CD4-positive, alpha-beta T cell treated with Interleukin-15 for 4 hours (primary cell): ENCODE measurements at places on chromosomes 12 and 14.

DNA sequence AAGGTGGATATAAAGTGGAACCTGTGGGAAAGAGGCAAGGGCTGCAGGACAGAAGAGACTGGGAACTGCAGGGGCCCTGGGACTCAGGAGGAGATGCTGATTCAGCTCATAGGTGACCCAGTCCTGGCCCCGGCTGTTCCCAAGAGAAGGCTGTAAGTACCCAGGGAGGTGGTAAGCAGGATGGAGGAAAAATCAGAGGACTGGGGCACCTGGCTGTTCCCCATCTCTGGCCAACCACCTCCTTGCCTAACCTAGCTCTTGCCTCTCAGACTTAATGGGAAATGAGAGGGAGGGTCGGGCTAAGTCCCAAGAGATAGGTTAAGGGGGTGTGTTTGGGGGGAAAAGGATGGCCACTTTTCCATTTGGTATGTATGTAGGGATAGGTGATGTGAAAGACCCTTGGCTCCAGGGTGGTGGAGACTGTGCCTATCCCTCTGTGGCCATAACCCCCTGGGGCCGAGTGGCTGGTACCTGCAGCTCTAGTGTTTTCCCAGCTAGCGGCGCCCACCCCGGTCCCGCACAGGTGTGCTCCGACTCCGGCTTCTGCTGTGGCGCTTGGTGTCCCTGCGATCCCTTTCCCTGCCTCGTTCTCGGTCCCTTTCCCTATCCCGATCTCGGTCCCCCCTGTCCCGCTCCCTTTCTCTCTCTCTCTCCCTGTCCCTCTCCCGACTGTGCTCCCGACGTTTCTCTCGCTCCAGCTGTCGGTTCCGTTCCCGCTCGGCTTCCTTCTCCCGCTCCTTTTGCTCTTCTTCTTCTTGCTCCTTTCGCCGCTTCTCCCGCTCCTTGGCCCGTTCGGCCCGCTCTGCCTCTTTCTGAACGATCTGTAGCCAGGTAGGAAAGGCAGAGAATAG is 1.6 kb upstream of the CDH24 start:
- no peak for DNase-seq

DNA sequence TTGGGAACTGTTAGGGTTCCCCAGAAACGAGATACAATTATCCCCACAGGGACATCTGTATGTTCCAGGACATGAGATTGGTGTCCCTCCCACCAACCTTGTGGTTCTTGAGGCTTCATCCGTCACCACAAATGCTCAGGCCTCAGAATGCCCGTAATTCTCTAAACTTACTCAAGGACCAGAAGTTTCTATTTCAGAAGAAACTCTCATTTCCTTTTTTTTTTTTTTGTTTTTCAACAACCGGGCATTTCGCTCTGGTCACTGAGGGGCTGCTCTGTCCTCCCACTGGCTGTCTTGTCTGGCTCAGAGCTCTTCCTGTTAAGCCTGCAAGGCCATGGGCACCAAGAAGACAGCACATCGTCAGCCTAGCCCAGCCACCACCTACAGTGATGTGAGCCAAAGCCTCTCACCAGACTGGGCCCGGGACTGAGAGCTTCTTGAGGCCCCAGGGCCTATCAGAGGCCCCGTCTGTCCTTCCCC is 36.2 kb downstream of the VDR start:
- no peak for DNase-seq

DNA sequence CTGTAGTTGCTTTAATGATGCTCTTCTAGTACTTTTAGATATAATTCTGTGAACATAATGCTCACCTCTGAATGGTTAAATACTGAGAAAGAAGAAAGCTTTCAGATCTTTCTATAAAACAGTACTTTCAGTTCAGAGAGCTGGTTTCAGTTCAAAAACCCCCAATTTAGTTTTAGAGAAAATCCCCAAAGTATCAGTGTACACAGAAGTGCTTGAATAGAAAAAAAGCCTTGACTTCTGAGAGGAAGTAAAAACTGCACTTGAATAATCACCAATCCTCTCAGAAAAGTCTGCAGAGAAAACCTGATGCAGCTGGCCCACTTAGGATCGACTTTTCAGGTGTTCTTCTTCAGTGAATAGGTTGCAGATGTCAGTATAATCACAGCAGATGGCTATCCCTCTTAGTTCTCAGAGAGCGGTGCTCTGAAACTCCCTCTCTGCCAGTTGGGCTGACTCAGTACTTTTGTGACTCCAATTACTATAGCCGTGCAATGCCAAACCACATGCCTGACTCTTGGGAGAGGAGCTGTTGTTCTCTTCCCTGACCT is 616.3 kb downstream of the LRFN5 start:
- DNase-seq = no peak

- DNase-seq = no peak
Measured at GRCh38 chr12:41743835-41744234, 400.8 kb downstream of the GXYLT1 start.

GRCh38 chr14:67514650-67515385 is 18.3 kb upstream of the PLEKHH1 start:
- DNase-seq = peak; percentile 29

DNA sequence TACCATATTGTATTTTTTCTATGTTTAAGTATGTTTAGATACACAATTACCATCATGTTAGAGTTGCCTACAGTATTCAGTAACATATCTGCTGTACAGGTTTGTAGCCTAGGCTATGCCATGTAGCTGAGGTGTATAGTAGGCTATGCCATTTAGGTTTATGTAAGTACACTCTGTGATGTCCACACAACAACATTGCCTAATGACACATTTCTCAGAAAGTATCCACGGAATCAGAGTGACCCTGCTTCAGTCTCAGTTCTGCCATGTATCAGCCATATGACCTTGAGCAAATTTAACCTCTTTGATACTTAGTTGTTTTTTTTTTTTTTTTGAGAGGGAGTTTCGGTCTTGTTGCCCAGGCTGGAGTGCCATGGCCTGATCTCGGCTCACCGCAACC is 12.7 kb downstream of the SUSD6 start:
- DNase-seq = no peak

GRCh38 chr14:104086210-104086660 is 735 bp downstream of the ASPG start:
- DNase-seq = no peak

GRCh38 chr14:102027951-102028350 is 58.9 kb downstream of the HSP90AA1 start:
- DNase-seq = no peak

- no peak for DNase-seq
Measured at GRCh38 chr12:15227004-15227679, 5.9 kb upstream of the RERG start.

DNA sequence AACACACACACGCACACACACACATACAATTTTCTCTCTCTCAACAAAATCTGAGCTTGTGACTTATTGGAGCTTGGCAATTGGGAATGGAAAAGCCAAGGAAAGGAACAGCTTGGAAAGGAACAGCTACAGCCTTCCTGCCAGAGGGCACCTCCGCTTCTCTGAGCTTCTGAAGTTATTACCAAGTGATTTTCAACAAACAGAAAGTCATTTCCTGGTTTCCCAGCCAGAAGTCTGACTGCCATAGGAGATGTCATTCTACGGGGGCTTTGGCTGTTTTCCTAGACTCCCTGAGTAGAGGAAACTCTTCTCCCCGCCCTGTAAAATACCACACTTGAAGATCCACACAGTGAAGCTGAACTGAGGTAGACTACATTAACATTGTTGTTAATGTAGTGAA is 198.3 kb downstream of the CFAP54 start:
- no peak for DNase-seq

GRCh38 chr14:22517117-22517720 is 71.8 kb downstream of the DAD1 start:
- no peak for DNase-seq

DNA sequence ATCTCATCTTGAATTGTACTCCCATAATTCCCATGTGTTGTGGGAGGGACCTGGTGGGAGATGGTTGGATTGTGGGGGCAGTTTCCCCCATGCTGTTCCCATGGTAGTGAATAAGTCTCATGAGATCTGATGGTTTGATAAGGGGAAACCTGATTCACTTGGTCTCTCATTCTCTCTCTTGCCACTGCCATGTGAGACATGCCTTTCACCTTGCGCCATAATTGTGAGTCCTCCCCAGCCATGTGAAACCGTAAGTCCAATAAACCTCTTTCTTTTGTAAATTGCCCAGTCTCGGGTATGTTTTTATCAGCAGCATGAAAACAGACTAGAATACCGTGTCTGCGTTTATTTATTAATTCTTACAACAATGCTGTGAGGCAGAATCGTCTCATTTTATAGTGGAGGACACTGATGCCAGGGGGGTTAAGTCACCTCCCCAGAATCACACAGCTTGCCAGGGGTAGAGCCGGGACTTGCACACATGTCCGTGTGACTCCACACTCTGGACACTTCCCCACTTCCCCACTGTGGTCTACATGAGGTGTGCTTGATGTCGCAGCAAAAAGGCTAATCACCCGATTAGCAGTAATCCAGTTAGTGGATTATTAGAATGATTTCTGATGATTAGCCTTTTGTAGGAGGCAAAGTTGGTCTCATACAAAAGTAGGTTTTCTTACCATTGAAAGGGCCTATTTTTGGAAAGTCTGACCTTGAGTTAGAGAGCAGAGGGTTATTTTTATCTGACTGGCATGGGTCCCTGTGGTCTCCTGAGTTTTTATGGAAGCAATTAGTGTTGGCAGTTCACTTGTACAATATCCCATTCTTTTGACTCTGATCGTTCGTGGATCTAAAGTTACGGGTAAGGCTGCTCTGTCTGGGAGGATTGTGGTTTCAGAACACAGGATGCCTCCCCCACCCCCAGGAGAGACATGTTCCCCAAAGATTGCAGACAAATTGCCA is 47.4 kb upstream of the BCL7A start:
- no peak for DNase-seq

DNA sequence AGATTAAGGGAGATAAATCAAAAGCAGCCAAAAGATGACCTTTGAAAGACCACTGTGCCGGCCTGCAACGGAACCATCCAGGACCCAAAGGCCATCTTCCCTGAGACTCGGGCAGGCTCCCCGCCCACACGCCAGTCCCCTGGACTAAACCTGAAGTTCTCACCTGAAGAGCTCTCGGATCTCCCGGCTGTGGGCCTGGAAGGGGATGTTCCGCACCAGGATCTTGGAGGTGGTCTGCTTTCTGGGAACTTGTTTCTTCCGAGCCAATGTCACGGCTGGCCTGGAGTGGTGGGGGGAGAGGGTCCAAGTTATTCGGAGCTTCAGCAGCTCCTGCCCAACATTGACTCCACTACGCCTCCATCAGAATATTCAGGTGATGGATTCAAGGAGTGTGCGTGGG is 51.3 kb downstream of the RBM19 start:
- DNase-seq = no peak

DNA sequence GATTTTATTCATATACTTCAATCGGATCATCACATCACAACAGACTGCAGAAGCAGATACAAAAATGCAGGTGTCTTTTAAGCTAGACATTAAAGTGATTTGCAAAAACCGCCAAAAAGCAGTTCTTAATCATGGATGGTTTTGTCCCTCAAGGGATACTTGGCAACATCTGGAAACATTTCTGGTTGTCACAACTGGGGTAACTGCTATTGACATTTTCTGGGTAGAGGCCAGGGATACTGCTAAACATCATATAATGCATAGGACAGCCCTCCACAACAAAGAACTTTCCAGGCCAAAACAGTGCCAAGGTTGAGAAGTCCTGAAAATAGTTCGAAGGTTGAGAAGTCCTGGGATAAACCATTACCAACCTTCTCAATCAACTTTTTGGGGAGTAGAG is 101.8 kb upstream of the BBS10 start:
- DNase-seq = no peak

- no peak for DNase-seq
Measured at GRCh38 chr12:113634982-113635381, 163.3 kb upstream of the LHX5 start.

GRCh38 chr14:57038689-57039088 is 228.4 kb upstream of the OTX2 start:
- DNase-seq = no peak

DNA sequence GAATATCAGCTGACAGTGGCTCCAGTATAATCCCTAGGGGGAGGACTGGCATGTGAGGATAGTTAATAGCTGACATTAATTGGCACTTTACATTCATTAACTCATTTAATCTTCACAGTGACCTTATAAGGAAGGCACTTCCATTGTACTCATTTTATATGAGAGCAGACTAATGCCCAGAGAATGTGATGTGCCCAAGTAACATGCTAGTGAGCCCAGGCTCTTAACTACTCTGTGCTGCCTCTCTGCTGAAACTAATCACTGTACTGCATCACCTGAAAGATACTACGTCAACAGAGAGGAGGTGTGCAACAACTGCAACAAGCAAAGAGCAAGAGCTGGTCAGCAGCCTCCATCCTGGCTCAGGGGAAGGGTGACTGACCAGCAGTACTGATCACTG is 40.1 kb downstream of the GALNT4 start:
- DNase-seq = no peak

DNA sequence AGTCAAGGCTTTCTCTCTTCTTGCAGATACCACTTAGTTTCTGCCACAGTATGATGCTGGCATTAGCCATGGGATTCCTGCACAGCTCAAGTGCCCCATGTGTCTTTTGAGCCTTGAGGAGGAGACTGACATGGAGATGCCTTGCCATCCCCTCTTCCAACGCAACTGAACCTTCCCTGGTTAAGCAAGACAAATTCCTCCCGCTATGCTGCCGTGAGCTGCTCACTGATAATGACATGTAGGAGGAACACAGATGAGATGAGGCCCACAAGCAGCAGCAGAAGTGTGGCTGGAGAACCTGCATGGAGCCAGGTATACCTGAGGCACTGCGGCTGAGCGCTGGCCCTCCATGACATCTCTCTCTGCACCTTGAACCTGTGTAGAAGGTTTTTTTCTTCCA is 15.4 kb upstream of the PPP1R1A start:
- no peak for DNase-seq

- no peak for DNase-seq
Measured at GRCh38 chr14:93108105-93108504, 7.6 kb downstream of the ITPK1 start.

DNA sequence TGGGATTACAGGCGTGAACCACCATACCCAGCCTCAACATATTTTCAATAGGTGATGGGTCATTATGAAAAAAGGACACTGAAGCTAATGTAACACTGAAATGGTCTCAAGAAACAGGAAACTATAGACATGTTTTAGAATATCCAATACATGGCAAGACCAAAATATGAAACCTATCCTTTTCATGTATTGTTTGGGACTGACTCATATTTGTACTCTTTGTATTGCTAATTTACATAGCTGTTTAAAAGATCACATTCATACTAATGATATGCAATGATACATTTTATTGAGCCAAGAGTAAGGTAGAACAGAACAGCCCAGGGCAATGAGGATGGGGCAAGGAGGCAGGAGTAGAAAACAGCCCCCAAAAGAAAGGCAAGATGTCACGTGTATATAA is 32.6 kb downstream of the RESF1 start:
- no peak for DNase-seq

GRCh38 chr12:52791271-52792184 is 4.4 kb downstream of the KRT3 start:
- DNase-seq = no peak

GRCh38 chr14:104262515-104263514 is 124.4 kb downstream of the KIF26A start:
- DNase-seq = no peak
